ENCODE measurements at places on chromosomes 13 and 19. TPM values are rescaled to one million over a fixed set of nuclear protein-coding genes. Genes with fewer than 3 reads are reported as not detected.

The CBLC gene
- total RNA-seq = not detected

DNA sequence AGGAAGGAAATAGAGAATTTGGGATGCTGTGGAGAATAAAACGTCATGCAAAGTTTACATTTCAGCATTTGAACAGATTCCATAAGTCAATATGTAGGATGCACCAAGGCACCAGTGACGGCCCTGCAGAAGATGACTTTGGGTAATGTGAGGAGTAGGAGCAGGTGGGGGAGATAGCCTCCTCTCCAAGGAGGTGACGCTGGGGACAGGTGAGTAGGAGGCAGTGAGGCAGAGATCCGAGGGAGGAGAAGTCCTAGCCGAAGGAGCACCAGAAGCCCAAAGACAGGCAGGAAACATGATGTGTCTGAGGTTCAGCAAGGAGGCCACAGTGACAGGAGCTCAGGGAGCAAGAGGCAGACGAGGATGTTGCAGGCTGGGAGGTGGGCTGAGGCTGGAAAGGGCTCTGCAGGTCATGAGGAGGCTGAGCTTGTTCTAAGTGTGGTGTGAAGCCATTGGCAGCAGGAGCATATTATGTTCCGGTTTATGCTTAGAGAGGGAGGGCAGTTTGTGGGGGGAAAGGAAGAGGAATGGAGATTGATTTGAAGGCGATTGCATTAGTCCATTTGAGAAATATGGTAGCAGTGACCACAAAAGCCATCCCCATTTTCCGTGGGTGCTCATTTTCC lies 55.7 kb upstream of the C1QTNF9 start:
- DNase-seq = no peak

The CEACAM1 gene
- total RNA-seq = 9.6 TPM

DNA sequence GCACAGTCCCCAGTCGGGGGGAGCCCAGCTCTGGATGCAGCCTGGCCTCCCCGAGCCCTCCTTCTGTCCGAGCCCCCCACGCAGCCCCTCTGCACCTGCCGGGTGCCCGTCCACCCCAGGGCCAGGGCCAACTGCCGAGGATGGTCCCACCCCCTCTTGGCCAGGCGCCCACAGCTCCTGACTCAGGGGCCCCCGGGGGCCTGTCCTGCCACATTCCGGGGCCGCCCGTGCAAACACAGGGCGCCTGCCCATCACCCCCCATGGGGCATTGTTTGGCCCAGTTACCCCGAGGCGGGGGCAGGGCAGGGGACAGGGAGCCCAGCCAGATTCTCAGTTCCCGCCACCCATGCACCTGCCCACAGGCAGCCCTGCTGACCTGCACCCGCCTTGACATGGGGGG lies 5.3 kb upstream of the TCF3 start:
- no peak for DNase-seq

GRCh38 chr13:22017226-22017625 lies 346.4 kb downstream of the FGF9 start:
- DNase-seq = no peak

The LRP3 gene
- 0.13 TPM for total RNA-seq

- no peak for DNase-seq
These were observed 96.7 kb downstream of the CRYL1 start for GRCh38 chr13:20428666-20429644.

DNA sequence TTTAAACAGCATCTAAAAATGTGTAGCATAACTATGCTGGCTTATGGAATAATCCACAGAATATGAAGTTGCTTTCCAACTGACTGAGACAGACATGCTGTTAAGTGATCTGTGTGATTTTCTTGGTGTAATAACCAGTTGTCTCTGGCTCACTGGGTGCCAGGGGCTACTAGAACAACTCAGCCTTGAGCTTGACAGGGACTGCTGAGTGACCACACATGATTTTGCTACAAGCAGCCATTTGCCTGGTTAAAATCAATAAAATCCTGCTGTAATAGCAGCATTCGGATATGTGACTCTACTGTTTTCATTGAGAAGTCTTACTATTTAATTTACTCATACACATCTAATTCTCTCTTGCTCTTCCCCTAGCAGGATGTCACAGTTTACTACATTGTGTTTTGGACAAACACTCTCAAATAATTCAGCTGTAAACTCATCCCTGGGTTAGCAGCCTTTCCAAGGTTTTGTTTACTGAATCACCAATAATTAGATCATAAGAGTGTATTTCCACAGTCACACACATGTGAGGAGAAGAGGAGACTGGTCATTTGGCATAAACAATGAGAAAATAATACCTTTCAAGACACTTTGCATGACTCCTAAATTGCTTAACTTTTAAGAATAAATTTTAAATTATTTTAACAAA lies 426.2 kb downstream of the PCDH9 start:
- no peak for DNase-seq
